ENCODE measurements at places on chromosomes 2 and 18.

DNA sequence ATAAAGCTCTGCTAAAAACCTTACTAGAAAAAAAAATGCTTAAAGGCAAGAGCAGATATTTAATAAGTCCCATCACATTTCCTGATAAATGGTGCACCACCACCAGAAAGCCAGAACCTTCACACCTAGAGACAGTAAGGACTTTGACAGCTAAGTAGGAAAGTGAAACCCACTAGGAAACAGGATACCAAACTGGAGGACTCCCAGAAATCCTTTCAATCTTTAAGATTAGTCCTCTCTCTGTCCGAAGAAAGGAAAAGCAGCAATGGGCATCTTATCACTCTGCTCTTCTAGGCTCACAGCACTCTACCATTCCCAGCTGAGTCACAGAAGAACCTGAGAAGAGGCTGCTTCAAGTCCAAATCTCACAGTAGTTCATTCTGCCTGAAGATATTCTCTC lies 3.7 kb downstream of the DYM start:
- no peak for DNase-seq

DNA sequence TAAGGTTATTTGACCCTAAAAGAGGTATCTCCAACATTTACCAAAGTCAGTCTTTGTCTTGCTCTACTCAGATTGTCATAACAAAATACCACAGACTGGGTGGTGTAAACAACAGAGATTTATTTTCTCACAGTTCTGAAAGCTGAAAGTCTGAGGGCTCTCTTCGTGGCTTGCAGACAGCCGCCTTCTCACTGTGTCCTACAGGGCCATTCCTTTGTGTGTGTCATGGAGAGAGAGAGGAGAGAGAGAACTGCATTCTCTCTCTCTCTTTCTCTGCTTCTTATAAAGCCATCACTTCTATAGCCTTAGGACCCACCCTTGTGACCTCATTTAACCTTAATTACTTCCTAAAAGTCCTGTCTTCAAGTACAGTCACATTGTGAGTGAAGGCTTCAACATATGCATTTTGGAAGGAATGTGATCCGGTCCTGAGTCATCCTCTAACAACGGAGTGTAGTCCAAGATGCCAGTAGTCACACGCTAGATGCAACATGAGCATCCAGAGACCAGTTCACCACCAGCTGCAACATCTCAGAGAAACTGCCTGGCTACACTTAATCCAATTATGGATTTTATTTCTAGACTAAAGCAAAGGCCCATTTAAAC lies 130.2 kb downstream of the CD226 start:
- DNase-seq: no peak

GRCh38 chr2:187842978-187843847 lies 289.0 kb upstream of the TFPI start:
- no peak for DNase-seq

DNA sequence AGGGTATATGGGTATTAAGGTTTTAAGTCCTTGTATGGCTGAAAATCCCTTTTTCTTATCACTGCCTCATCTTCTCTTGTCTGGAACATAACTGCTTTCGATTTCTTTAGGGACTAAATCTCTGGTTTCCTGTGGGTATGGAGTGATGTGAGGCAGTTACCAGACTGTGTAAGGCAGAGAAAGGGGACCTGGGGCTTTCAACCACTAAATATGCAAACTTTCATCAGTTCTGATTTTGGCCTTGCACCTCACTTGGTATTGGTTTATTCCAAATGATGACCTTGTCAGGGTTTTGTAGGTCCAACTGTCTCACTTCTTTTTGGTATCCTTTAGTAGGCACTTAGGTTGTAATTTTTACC lies 9.3 kb downstream of the MAP4K4 start:
- no peak for DNase-seq

- no peak for DNase-seq
Observed at GRCh38 chr2:223915071-223915470, 30.1 kb downstream of the WDFY1 start.

GRCh38 chr18:71374294-71375000 lies 1085.6 kb downstream of the SOCS6 start:
- DNase-seq: no peak

- DNase-seq: no peak
Observed at GRCh38 chr2:32874931-32875330, 71.8 kb upstream of the LTBP1 start.

DNA sequence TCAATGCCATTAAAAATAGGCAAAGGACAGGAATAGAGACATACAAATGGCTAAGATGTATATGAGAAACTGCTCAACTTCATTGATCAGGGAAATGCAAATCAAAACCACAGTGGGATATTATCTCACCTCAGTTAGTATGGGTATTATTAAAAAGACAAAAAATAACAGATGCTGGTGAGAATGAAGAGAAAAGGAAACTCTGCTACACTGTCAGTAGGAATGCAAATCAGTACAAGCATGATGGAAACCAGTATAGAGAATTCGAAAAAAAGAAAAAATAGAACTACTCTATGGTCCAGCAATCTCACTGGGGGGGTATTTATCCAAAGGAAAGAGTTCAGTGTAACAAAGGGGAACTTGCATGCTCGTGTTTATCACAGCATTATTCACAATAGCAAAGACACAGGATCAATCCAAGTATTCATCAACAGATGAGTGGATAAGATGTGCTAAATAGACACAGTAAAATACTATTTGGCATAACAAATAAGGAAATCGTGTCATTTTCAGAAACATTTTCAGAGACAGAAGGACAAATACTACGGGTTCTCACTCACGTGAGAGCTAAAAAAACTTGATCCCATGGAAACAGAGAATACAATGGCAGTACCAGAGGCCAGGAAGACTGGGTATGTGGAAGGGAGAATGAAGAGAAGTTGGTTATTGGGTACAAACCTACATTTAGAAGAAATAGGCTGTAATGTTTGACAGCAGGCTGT lies 60.6 kb downstream of the CCDC74A start:
- no peak for DNase-seq
